ENCODE measurements at places on chromosomes 3 and 15. TPM values are rescaled to one million over a fixed set of nuclear protein-coding genes. Genes with fewer than 3 reads are reported as not detected.

SH3GL3 gene
- total RNA-seq = 3.8 TPM

GRCh38 chr3:44993471-44994205 lies 17.6 kb downstream of the EXOSC7 start:
- peaks cover 6% of the 10 kb centered on the region for H3K4me1 ChIP-seq
- no peaks in the 10 kb centered on the region for H3K36me3 ChIP-seq
- H3K4me3 ChIP-seq = no peak overlapping the region
- no peaks in the 10 kb centered on the region for H3K27me3 ChIP-seq
- no peak for DNase-seq

DNA sequence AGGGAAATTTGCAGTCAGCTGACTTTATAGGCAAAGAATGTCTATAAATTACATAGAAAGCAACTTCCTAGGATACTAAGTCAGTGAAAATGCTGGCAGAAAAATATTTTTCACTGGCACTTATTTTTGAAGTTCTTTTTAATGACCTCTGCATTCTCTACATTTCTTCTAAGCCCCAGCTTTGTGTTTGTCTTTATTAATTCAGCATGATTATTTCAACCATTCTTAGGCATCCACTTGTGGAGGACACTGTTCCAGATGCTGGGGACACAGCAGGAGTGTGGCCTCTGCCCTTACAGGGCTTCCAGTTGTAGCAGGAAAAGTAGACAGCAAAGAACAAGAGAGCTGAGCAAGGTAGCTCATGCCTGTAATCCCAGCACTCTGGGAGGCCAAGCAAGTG lies 15.0 kb downstream of the LRRK1 start:
- H3K27ac ChIP-seq = no peak overlapping the region
- H3K36me3 ChIP-seq = no peaks in the 10 kb centered on the region
- H3K4me3 ChIP-seq = no peak overlapping the region
- DNase-seq = no peak
- H3K27me3 ChIP-seq = no peaks in the 10 kb centered on the region
- peaks cover 8% of the 10 kb centered on the region for H3K4me1 ChIP-seq

GRCh38 chr3:46065294-46065705 lies 38.0 kb upstream of the XCR1 start:
- H3K27me3 ChIP-seq = peaks cover 5% of the 10 kb centered on the region
- DNase-seq = no peak
- H3K4me3 ChIP-seq = no peak overlapping the region
- H3K4me1 ChIP-seq = no peaks in the 10 kb centered on the region
- H3K36me3 ChIP-seq = no peaks in the 10 kb centered on the region
- H3K27ac ChIP-seq = no peak overlapping the region

- H3K4me1 ChIP-seq = peaks cover 25% of the 10 kb centered on the region
- H3K36me3 ChIP-seq = no peaks in the 10 kb centered on the region
- peak overlapping the region; percentile 72 for H3K4me3 ChIP-seq
Observed at GRCh38 chr15:75844629-75845335, 1.5 kb downstream of the UBE2Q2 start.
